ENCODE measurements at places on chromosomes 1 and 21.

DNA sequence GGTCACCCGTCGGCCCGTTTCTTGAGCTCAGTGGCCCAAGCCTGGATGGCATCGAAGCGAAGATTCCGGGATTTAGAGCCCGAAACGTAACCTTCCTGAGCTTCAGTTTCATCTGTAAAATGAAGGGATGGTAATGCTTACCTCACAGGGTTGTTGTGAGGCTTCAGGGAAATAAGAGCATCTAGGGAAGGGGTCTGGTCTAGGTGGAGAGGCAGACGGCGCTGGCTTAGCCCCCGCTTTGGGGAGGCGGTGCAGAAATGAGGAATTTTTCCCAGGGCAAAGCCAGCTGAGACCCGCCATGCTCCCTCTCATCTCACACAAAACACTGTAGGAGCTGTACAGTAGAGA lies 717 bp upstream of the MYCL start:
- no peak for DNase-seq

GRCh38 chr1:177568622-177569021 lies 397.9 kb downstream of the BRINP2 start:
- DNase-seq, result no peak

GRCh38 chr1:211642870-211643269 lies 32.6 kb downstream of the NEK2 start:
- no peak for DNase-seq

DNA sequence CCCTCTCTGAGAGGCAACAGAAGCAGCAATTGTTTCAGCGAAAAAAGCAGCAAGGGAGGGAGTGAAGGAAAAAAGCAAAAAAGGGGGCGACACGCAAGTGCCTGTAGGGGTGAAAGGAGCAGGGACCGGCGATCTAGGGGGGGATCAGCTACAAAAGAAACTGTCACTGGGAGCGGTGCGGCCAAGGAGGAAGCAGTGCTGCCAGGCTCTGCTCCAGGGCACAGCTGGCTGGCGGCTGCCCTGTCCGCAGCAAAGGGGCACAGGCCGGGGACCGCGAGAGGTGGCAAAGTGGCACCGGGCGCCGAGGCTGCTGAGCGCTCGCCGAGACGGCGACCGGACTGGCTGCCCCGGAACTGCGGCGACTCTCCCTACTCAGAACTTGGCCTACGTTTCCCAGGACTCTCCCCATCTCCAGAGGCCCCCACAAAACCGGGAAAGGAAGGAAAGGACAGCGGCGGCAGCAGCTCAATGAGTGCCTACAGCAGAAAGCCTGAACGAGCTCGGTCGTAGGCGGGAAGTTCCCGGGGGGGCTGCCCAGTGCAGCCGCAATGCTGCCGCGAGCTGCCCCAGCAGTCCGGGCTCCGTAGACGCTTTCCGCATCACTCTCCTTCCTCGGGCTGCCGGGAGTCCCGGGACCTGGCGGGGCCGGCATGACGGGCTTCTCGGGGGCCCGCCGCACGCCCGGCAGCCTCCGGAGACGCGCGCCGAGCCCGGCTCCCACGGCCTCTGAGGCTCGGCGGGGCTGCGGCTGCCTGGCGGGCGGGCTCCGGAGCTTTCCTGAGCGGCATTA lies 1.0 kb upstream of the CDKN2C start:
- DNase-seq, result no peak

- DNase-seq, result no peak
Observed at GRCh38 chr1:79633456-79633855, 626.9 kb upstream of the ADGRL4 start.

DNA sequence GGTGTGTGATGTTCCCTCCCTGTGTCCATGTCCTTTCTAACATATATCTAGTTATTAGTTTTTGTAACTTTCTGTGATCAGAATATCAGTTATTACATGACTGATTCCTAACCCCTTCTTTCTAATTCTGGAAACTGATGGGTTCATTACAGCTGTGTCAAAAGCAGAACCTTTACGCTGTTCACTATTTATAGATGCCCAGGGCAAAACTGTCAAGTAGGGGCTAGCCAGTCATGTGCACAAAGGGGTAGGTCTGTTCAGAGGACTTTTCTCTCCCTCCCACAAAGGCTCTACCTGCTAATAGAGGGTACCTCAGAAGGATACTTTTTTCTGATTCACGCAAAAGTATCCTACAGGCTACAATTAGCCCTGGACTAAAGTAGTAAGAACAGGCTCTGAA lies 79.2 kb downstream of the NRDC start:
- DNase-seq, result no peak

DNA sequence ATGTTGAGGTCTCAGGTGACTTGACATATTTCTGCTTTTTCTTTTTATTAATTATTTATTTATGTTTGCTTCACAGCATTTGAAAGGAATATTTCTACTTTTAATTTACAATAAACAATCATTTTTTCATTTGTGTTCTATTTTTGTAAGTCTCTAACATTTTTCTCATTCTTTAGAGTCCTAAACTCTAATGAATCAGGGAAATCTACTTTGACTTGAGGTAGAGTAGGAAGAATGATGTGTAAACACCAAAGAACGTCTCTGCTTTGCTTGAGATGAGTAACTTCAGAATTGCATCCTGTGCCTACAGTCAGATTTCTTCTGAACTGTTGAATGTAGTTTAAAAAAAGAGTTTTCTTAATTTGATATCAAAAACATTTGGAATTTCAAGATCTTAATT lies 65.2 kb downstream of the CNST start:
- DNase-seq, result no peak

DNA sequence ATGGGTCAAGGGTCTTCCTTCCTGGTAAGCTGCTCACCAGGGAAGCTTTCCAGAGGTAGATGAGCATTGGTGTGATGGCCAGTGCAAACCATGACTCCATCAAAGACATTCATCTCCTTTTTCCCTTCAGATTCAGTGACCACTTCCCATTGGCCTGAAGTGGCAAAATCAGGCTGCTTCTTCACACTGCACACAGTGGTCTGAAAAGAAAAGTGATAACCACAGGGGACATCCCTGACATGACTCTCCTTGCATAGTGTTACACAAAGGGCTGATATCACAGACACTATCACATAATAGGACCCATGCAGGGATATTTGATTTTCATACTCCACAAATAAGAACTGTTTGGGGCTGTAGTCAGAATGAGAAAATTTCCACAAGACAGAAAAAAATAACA lies 11.9 kb downstream of the FMO5 start:
- no peak for DNase-seq
